ENCODE measurements at places on chromosomes 12 and 14.

DNA sequence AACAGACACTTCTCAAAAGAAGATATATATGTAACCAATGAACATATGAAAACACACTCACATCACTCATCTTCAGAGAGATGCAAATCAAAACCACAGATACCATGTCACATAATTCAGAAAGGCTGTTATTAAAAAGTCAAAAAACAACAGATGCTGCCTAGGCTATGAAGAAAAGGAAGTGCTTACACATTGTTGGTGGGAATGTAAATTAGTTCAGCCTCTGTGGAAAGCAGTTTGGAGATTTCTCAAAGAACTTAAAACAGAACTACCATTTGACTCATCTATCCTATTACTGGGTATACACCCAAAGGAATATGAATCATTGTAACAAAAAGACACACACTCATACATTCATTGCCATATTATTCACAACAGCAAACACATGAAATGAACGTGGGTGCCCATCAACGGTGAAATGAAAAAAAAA is 35.1 kb downstream of the EIF2S3B start:
- DNase-seq: no peak

- DNase-seq: no peak
Observed at GRCh38 chr12:19006626-19007137, 122.9 kb upstream of the PLEKHA5 start.

DNA sequence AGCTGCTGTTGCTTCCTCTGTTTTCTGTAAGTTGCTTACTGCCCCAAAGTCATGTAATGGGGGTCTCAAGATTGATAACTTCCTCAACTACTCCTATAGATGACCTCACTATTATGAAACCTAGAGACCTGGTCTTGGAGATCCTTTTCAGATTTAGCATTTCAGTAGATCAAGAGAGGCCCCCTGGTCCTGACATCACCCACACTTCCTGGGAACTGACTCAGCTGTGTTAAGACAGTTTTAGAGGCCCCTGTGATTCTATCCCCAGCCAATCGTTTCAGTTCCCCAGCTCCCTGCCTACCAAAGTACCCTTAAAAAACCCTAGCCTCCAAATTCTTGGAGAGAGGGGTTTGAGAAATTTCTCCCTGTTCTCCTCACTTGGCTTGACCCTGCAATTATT is 9.2 kb upstream of the ARG2 start:
- DNase-seq: no peak

DNA sequence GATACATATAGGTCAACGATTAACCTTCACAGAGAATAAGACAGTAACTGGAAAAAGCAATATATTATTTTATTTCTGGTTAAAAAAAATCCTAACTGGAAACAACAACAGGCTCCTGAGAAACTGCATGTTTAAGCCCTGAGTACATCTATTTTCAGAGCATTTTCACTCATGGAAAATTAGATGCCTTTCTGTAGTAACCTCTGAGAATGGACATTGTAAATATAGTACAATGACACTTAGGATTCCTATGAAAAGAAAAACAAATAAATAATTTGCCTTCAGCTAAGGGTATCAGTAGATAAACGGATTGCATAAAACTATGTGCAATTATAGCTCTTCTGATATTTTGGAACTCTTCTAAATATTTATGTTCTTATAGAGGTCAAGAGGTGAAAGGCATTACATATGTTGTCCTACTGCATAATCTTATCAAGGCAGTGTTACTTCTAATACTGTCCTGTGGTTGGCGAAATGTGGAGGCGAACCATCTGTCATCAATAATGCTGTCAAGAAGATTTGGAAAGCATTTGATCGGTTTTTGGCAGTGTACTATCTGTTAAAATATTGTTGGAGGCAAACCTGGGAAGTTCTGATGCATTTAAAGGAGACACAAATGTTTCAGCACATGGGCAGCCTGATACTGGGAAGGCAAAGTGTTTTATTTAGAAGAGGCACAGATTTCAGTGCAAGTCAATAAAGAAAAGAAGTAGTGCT is 381.8 kb downstream of the BTG1 start:
- no peak for DNase-seq

DNA sequence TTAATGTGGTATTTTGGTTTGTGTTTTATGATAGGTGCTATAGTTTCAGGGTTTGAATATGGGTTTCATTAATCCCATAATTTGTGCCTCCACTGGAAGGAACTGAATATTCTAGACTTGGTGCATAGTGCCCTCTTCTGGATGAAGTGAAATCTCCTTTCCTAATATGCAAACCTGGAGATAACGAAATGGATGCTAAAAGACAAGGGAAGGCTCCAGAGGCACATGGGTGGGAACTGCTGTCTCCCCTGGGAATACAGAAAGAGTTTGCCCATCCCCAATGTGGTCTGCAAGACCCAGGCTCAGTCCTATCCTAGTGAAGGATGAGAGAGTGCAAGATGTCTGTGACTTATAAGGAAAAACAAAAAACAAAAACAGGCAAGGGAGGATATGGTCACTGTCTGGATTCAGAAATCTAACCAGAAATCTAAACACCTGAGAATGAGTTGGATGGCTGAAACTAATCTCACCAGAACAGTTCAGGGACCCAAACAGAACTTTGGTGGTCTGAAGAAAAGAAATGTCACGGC is 142.3 kb upstream of the TMPO start:
- DNase-seq: no peak

- no peak for DNase-seq
Observed at GRCh38 chr12:51695241-51696010, 104.4 kb downstream of the SCN8A start.

GRCh38 chr14:92503756-92504491 is 9.7 kb upstream of the RIN3 start:
- no peak for DNase-seq

GRCh38 chr12:15393037-15393436 is 70.7 kb downstream of the PTPRO start:
- no peak for DNase-seq

DNA sequence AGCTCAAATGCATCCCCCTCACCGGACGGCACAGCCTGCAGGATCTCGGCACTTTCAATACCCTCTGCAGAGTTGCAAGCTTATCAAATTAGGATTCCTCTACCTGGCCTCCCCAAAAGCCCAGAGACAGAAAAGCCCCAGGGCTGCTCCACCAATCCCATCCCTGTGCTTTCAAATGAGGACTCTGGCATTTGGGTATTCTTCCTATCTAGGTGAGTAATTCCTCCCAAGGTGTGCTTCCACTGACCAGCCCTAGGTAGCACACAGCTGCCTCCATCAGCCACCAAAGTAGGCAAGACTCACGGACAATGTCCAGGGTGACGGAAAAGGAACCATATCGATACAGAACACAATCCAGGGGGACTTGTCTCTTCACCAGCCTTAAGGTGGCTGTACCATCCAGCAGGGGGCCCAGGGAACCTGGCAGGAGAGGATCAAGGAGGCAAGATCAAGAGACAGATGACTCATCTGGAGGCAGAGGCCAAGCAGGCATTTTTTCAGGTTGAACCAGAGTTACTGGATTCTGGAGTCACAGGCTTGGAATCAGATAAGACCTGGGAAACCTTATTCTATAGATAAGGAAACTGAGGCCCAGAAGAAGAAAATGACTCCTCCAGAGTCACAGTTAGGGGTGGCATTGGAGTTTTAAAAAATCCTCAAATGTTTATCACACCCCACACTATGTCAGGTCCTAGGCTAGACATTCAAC is 9.9 kb downstream of the PMEL start:
- no peak for DNase-seq

DNA sequence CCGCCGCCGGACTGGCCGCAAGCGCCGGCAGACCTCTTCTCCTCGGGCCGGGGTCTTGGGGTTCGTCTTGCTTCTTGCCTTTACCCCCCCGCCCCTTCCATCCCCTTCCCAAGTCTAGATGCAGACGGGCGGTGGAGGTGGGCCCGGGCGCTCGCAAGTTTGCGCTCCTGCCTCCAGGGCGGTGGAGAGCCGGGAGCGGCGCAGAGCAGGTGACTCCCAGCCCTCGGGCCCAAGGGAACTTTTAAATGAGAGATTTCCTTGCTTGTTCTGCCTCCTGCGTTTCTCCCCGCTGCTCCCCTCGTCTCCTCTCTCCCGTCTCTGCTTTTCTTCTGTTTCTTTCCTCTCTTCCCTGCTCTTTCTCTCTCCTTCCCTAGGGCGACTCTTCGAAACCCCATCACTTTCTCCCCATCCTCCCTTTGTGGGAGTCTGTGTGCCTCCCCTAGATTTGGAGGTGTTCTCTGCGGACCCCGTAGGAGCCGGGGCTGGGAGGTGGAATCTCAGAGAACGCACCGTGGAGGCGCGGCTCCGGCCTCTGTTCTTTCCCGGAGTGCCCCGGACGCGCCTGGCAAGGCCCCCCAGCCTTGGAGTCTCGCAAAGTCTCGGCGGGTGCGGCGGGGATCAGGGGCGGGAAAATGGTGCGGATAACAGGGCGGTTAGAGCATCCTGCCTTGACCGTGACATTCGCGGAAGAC is 114.7 kb upstream of the MYL2 start:
- DNase-seq: no peak

DNA sequence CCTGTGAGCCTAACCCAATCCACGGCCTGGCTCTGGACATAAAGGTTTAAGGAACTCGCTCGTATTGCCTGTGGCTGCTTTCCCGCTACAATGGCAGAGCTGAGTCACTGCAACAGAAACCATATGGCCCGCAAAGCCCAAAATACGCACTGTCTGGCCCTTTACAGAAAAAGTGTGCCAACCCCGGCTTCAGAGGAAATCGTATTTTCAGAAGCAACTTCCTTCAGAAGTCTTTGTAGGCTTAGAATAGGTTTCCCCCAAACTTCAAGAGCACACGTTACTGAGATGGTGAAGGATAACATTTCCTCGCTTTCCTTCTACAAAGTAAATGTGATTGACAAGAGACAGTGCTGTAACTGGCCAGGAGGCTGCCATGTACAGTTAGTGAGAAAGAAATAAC is 34.8 kb upstream of the TESC start:
- DNase-seq: no peak

DNA sequence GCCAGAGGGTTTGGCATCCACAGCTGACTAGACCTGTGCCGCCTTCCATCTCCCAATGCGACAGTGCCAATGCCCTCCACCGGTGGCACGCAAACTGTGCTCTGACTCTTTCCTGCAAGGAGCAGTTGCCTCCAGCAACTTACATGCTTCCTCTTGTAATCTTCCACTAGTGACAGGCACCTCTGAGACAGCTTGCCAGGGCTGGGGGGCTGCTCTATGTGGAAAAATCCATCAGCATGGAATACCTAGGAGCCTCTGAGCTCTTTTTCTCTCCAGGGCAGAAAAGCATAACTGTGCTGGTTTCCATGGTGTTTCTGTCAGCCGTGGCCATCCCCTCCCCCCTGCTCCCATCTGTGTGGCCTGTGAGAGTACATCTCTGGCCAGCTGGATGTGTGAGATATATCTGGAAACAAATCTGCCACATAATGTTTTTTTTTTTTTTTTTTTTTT is 110.6 kb downstream of the MYRFL start:
- no peak for DNase-seq

DNA sequence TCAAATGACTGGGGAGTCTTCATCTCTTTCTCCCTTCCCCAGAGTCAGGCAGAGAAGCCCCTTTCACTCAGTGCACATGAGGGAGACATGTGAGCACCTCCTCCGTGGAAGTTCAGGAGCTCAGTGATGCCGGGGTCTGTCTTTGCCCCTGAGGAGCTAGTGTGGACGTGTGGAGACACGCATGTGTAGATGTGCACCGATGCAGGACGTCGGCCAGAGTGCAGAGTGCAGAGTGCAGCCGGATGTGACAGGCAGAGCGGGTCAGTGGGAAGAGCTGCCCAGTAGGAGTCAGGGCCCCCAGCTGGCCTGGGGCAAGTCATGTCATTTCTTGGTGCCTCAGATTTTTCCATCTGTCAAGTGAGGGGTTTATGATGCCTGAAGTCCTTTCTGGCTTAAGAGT is 20.7 kb downstream of the TSPAN9 start:
- no peak for DNase-seq

- no peak for DNase-seq
Observed at GRCh38 chr14:22850944-22851764, 14.8 kb downstream of the MMP14 start.

DNA sequence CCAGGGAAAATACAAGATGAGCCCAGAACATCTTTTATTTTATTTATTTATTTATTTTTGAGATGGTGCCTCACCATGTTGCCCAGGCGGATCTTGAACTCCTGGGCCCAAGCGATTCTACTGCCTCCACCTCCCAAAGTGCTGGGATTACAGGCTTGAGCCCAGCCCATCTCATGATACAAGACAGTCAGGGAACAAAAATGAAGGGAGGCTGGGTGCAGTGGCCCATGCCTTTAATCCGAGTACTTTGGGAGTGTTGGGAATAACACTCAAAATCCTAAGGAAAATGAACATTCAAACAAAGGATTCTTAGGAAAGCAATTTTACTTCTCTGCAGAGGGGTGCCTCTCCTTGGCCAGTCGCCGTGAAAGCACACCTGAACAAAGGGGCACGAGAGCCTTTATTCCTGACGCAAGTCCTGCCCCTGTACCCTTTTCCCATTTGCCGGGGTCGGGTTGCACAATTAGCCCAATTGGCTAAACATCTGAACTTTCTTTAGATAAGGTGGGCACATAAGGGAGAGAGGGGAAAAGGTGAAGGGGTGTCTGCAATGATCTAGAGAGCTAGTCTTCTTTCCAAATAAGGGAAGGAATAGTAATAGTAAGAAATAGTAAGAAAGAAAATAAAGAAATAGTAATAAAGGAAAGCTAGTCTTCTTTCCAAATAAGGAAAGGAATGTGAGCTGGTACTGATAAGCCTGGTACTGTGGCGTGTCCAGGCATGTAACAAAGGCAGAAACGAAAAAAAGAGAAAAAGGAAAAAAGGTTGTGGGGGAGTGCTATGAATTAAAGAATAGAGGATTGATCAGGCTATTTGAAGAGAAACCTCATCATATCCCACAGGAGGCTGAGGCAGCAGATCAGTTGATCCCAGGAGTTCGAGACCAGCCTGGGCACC is 13.4 kb downstream of the NCAPD2 start:
- DNase-seq: peak; percentile 52

- DNase-seq: no peak
Observed at GRCh38 chr12:13707829-13708228, 273.6 kb downstream of the GRIN2B start.

DNA sequence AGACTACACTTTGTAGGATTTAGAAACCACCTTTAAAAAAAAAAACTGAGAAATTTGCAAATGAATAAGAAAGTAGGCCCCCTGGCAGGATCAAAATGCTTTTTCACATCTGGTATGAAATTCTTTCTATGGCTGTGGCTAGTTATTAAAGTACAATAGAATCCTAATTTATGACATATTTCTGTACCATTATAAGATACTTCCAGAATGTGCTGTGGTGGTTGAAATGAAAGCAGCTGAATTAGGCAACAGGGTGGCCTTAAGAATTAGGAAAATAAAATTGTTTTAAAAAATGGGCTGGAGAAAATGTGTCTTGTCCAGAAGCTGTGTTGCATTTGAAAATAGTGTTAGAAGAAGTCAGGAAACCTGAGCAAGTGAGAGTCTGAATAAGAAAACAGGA is 85.9 kb upstream of the PDE3A start:
- DNase-seq: no peak

GRCh38 chr14:37452323-37452722 is 142.7 kb downstream of the FOXA1 start:
- DNase-seq: no peak

Measured in H1 (cell line).